Occipital lobe (tissue), 3 donors: ENCODE measurements at places on chromosomes 16 and 17. TPM values are rescaled to one million over a fixed set of nuclear protein-coding genes. Genes with fewer than 3 reads are reported as not detected.

FLYWCH1 gene
- 20.7 TPM for total RNA-seq

KRTAP4-4 gene
- total RNA-seq = not detected

FOXL1 gene
- total RNA-seq = 0.47 TPM

CDC6 gene
- total RNA-seq = 1.6 TPM

ITGA2B gene
- total RNA-seq = 0.78 TPM

PDE6G gene
- not detected for total RNA-seq

GRAP gene
- 3.6 TPM for total RNA-seq

NLRC5 gene
- 2.0 TPM for total RNA-seq

ELMO3 gene
- total RNA-seq = 0.16 TPM

ZFHX3 gene
- total RNA-seq = 2.3 TPM

SRCAP gene
- total RNA-seq = 21.7 TPM

TEDC2 gene
- 8.4 TPM for total RNA-seq

NKD1 gene
- total RNA-seq = 2.2 TPM

KIF19 gene
- not detected for total RNA-seq

FBXO39 gene
- not detected for total RNA-seq

ARL17B gene
- 15.3 TPM for total RNA-seq

TMED6 gene
- total RNA-seq = not detected

KREMEN2 gene
- not detected for total RNA-seq

SLFN14 gene
- 0.31 TPM for total RNA-seq

MMP25 gene
- 0.62 TPM for total RNA-seq

EVI2A gene
- total RNA-seq = 5.0 TPM

SLC13A2 gene
- not detected for total RNA-seq

UMOD gene
- total RNA-seq = not detected

SLC5A11 gene
- not detected for total RNA-seq

ZFPM1 gene
- total RNA-seq = 1.2 TPM

MAP2K4 gene
- total RNA-seq = 102 TPM

TP53 gene
- total RNA-seq = 9.4 TPM

DDX5 gene
- total RNA-seq = 377 TPM

NPIPB13 gene
- 0.78 TPM for total RNA-seq

ABCA3 gene
- total RNA-seq = 34.8 TPM

GDPD1 gene
- 47.6 TPM for total RNA-seq

RRAD gene
- 0.94 TPM for total RNA-seq

MBTD1 gene
- 66.4 TPM for total RNA-seq

NRN1L gene
- total RNA-seq = not detected

ICAM2 gene
- total RNA-seq = 8.4 TPM

CD300H gene
- not detected for total RNA-seq

TP53TG3F gene
- total RNA-seq = not detected

GOSR2 gene
- total RNA-seq = 40.7 TPM

KRTAP16-1 gene
- total RNA-seq = not detected
